Thoracic aorta (tissue), 2 donors: ENCODE measurements at places on chromosomes 12 and 14.
A peak's percentile ranks its signal among the peaks of the same experiment; 100 is the strongest.

DNA sequence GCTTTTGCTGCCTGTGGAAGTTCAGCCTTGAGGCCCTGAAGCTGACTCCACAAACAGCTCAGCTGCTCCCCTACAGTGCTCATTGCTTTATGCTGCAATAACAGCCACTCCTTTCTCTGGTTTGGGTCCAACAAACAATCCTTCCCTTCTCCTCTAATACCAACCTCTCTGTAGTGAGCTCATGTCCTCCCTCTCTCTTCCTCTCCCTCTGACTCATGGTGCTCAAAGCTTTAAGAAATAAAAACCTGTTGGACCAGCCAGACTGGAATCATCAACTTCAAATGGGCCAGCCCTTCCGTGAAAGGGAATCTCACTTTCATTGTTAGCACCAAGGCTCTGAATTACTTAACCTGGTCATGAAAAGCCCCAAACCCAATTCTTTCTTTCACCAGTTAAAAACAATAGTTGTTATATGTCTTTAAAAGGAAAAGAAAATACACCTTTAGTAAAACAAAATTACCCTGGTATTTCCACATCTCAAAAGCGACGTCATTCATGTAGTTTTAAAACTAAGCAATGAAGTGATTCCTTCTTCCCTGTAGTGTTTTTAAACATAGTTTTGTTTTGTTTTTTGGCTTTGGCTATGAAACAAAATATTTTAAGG, 126.4 kb downstream of the DUSP6 start:
- H3K27ac ChIP-seq = peak overlapping the region; percentile 38
- DNase-seq = no peak
- no peaks in the 10 kb centered on the region for H3K36me3 ChIP-seq
- H3K4me1 ChIP-seq = peaks cover 7% of the 10 kb centered on the region
- H3K4me3 ChIP-seq = peak overlapping the region; percentile 52

- no peaks in the 10 kb centered on the region for H3K36me3 ChIP-seq
- no peak overlapping the region for H3K4me3 ChIP-seq
- H3K27ac ChIP-seq = no peak overlapping the region
- no peaks in the 10 kb centered on the region for H3K4me1 ChIP-seq
- DNase-seq = no peak
- H3K27me3 ChIP-seq = no peaks in the 10 kb centered on the region
These were observed 444.1 kb downstream of the IPO8 start for GRCh38 chr12:30251546-30251945.

GRCh38 chr12:18079541-18080246, 10.3 kb downstream of the RERGL start:
- no peak overlapping the region for H3K4me3 ChIP-seq
- H3K36me3 ChIP-seq = no peaks in the 10 kb centered on the region

DNA sequence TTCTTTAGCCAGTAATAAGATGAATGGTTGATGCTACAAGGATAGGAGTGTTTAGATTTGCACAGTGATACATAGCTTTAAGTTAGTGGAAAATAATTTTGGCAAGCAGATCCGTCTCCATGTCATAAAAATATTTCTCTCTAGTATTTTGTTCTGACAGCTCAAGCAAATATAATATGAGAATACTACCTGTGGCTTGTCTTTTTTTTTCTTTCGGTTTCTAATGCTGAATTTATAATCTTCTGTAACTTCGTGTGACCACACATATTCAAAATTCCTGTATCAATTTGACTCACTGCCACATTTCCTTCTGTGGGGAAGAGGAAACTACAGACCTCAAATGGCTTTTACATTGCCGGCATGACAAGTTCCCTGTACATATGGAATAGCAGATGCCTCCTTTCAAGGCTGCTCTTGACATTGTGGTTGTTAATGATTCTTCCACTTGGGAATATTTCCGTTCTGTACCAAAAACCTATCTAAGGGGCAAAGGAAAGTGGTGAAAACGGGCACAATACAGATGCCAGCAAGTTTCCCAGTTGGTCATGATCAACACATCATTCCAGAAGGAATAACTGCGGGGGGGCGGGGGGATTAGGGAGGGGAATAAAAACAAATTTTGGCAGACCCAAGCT, 103.6 kb upstream of the CCDC91 start:
- no peaks in the 10 kb centered on the region for H3K27me3 ChIP-seq
- peaks cover 15% of the 10 kb centered on the region for H3K4me1 ChIP-seq
- H3K36me3 ChIP-seq = no peaks in the 10 kb centered on the region
- no peak for DNase-seq
- peak overlapping the region; percentile 50 for H3K4me3 ChIP-seq

DNA sequence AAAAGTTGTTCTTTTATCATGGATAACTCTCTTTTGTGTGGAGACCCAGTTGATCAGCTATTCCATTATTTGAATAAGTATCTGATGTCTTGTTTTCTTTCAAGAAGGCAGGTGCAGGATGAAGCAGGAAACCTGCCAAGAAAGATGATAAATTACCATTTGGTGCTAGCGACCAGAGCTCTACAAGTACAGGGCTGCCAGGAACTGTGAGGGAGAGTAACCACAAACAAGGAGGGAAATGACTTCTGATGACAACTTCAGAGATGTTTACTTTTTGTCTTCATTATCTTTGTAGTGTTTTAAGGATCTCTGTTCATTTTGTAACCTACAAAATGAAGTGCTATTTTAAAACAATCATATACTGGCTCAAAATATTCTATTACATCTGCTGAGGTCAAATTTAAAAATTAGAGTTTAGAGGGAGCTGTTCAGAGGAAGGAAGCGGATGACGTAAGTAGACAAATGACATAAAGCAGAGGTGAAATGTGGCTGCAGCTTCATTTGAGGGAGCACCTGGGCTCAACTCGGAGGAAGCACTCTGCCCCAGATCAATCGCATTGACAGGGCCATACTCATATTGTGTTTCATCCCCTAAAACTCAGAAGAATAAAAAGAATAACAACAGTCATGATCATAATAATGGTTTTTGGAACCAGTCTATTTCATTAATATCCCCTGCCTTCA, 226.8 kb downstream of the C12orf42 start:
- H3K27ac ChIP-seq = no peak overlapping the region
- no peaks in the 10 kb centered on the region for H3K27me3 ChIP-seq
- no peak for DNase-seq
- no peaks in the 10 kb centered on the region for H3K36me3 ChIP-seq
- H3K4me1 ChIP-seq = no peaks in the 10 kb centered on the region
- H3K4me3 ChIP-seq = no peak overlapping the region

GRCh38 chr12:70719071-70719470, 81.8 kb upstream of the PTPRB start:
- H3K27ac ChIP-seq = no peak overlapping the region
- H3K27me3 ChIP-seq = no peaks in the 10 kb centered on the region
- no peak for DNase-seq
- no peaks in the 10 kb centered on the region for H3K36me3 ChIP-seq

DNA sequence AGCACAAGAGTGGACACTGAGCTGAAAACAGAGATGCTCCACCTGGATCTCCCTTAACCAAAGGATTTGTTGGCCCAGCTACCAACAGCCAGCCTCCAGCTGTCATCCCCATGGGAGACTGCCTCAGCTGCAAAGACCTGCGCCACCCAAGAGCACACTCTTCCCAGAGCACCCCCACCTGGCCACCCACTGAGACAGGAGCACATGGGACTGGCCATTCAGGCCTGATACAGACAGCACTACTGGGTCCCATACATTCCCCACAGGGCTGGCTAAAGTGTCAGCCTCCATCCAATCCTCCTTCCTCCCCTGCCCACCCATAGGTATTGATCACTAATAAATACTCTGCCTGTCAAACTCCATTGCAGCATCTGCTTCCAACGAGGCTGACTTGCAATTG, 241.5 kb downstream of the BCL11B start:
- H3K4me1 ChIP-seq = peaks cover 5% of the 10 kb centered on the region
- no peak overlapping the region for H3K27ac ChIP-seq
- no peaks in the 10 kb centered on the region for H3K27me3 ChIP-seq
- no peak for DNase-seq

GRCh38 chr12:75661908-75662307, 150.5 kb upstream of the KRR1 start:
- no peaks in the 10 kb centered on the region for H3K27me3 ChIP-seq
- peaks cover 18% of the 10 kb centered on the region for H3K4me1 ChIP-seq
- H3K36me3 ChIP-seq = no peaks in the 10 kb centered on the region
- no peak for DNase-seq
- no peak overlapping the region for H3K27ac ChIP-seq
- no peak overlapping the region for H3K4me3 ChIP-seq

DNA sequence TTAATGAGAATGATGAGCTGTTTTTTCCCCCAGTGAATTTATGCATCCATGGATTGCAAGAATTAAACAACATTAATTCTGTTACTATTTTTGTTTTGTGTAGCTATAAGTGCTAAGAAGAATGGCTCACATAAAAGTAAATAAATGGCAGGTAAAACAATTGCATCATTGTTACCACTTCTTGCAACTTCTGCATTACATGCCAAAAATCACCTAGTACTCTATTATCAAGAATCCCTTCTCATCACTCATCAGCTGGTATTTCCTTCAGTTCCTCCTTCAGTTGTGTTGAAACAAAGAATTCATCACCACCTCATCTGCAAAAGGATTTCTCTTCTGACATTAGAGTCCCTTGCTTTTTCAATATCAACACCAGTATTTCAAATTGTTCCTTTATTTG, 773 bp downstream of the A2M start:
- peaks cover 40% of the 10 kb centered on the region for H3K4me1 ChIP-seq
- H3K4me3 ChIP-seq = peak overlapping the region; percentile 66
- H3K36me3 ChIP-seq = peaks cover 13% of the 10 kb centered on the region
- H3K27ac ChIP-seq = peak overlapping the region; percentile 88
- no peak for DNase-seq

DNA sequence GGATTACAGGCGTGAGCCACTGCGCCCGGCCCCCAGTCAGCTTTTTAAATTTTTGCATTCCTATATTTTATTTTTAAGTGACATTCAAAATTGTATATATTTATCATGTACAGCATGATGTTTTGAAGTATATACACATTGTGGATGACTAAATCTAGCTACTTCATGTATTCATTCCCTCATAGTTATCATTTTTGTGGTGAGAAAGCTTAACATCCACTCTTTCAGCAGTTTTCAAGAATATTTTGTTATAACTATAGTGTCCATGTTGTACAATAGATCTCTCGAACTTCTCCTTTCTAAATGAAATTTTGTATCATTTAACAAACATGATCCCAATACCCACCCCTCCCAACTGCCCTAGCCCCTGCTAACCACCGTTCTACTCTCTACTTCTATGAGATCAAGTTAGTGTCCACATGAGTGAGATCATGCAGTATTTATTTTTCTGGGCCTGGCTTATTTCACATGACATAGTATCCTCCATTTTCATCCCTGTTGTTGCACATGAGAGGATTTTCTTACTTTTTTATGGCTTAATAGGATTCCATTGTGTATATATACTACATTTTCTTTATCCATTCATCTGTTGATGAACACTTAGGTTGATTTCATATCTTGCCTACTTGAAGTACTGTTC, 8.8 kb upstream of the HEBP1 start:
- H3K4me1 ChIP-seq = no peaks in the 10 kb centered on the region
- H3K27ac ChIP-seq = no peak overlapping the region
- no peak for DNase-seq

GRCh38 chr12:95996034-95996658, at the start of gene HAL:
TSS of gene HAL (minus strand) at chr12:95996344. CDS start at chr12:95995910, 434 bp downstream.
- H3K4me3 ChIP-seq = no peak within 1 kb of the TSS
- DNase-seq = no peak
- H3K27ac ChIP-seq = no peak within 1 kb of the TSS
- H3K36me3 ChIP-seq = peaks cover 4% of the 10 kb centered on the region

- no peak for DNase-seq
- no peak overlapping the region for H3K4me3 ChIP-seq
These were observed 88.2 kb downstream of the TSPAN9 start for GRCh38 chr12:3165078-3165980.

- H3K27ac ChIP-seq = peak overlapping the region; percentile 95
- H3K36me3 ChIP-seq = no peaks in the 10 kb centered on the region
- peak overlapping the region; percentile 78 for H3K4me3 ChIP-seq
- H3K4me1 ChIP-seq = peaks cover 40% of the 10 kb centered on the region
- DNase-seq = no peak
These were observed 18.0 kb upstream of the CTDSP2 start for GRCh38 chr12:57864442-57865083.

- no peaks in the 10 kb centered on the region for H3K36me3 ChIP-seq
- H3K4me3 ChIP-seq = no peak overlapping the region
- no peak overlapping the region for H3K27ac ChIP-seq
- DNase-seq = no peak
These were observed 68.2 kb downstream of the BCAT1 start for GRCh38 chr12:24880732-24881131.

GRCh38 chr14:47389535-47389934, 285.9 kb downstream of the MDGA2 start:
- H3K4me1 ChIP-seq = peaks cover 6% of the 10 kb centered on the region
- H3K27ac ChIP-seq = no peak overlapping the region
- DNase-seq = no peak
- no peaks in the 10 kb centered on the region for H3K36me3 ChIP-seq
- no peak overlapping the region for H3K4me3 ChIP-seq

GRCh38 chr12:112112409-112113133, 4.0 kb upstream of the NAA25 start:
- no peaks in the 10 kb centered on the region for H3K36me3 ChIP-seq
- H3K4me1 ChIP-seq = peaks cover 19% of the 10 kb centered on the region
- no peak for DNase-seq
- no peak overlapping the region for H3K27ac ChIP-seq
- no peak overlapping the region for H3K4me3 ChIP-seq

DNA sequence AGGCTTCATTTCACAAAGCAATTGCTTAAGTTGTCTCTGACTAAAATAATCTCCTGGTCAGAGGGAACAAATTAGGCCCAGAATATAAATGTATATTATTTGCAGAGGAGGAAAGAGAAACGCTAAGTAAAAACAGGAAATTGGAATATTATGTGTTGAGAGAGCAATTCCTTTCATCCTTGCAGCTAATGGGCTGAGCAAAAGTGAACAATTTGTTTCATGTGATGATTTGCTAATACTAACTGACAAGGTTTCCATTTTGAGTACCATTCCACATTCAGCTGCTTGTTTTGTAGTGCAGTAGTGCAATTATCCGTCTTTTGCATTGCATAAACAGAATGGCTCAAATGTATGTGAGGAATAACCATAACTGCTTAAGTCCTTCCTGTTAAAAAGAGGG, 103.2 kb downstream of the TPH2 start:
- no peaks in the 10 kb centered on the region for H3K36me3 ChIP-seq
- no peak for DNase-seq
- no peaks in the 10 kb centered on the region for H3K4me1 ChIP-seq
- no peak overlapping the region for H3K27ac ChIP-seq
- no peaks in the 10 kb centered on the region for H3K27me3 ChIP-seq

GRCh38 chr14:29273513-29273912, 506.9 kb downstream of the FOXG1 start:
- no peaks in the 10 kb centered on the region for H3K4me1 ChIP-seq
- H3K27me3 ChIP-seq = no peaks in the 10 kb centered on the region
- no peak overlapping the region for H3K27ac ChIP-seq

DNA sequence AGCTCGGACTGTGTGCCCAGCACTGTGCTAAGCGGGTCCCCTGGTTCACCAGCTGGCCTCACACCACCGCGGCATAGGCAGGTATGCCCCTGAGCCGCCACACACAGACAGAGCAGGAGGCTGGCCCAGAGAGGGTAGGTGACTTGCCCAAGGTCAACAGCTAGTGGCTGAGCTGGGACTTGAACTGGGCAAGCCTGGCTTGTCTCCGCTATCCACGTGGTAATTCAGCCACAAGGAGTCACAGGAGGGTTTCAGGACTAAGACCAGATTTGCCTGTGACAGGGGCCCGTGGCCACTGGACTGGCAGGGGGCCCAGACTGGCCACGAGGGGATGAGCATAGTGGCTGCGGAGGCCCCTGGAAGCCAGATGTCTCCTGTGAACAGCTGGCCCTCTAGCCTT, 47.7 kb downstream of the NCOR2 start:
- no peak for DNase-seq
- H3K27me3 ChIP-seq = no peaks in the 10 kb centered on the region
- peaks cover 46% of the 10 kb centered on the region for H3K4me1 ChIP-seq
